ENCODE measurements at places on chromosomes 1 and 21.

DNA sequence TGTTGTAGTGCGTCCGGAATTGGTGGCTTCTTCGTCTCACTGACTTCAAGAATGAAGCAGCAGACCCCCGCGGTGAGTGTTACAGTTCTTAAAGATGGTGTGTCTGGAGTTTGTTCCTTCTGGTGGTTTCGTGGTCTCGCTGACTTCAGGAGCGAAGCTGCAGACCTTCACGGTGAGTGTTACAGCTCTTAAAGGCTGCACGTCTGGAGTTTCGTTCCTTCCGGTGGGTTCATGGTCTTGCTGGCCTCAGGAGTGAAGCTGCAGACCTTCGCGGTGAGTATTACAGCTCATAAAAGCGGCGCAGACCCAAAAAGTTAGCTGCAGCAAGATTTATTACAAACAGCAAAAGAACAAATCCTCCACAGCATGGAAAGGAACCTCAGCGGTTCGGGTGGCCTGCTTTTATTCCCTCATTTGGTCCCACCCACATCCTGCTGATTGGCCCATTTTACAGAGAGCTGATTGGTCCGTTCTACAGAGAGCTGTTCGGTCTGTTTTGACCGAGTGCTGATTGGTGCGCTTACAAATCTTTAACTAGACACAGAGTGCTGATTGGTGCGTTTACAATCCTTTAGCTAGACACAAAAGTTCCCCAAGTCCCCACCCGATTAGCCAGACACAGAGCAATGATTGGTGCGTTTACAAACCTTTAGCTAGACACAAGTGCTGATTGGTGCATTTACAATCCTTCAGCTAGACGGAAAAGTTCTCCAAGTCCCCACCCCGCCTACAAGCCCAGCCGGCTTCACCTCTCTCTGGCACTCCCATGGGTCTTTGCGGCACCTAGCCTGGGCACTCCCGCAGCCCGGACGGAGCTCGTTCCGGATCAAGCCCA, 49.6 kb upstream of the KRTAP19-8 start:
- DNase-seq, result no peak

GRCh38 chr1:39701049-39701439, 9.8 kb upstream of the HPCAL4 start:
- no peak for DNase-seq

DNA sequence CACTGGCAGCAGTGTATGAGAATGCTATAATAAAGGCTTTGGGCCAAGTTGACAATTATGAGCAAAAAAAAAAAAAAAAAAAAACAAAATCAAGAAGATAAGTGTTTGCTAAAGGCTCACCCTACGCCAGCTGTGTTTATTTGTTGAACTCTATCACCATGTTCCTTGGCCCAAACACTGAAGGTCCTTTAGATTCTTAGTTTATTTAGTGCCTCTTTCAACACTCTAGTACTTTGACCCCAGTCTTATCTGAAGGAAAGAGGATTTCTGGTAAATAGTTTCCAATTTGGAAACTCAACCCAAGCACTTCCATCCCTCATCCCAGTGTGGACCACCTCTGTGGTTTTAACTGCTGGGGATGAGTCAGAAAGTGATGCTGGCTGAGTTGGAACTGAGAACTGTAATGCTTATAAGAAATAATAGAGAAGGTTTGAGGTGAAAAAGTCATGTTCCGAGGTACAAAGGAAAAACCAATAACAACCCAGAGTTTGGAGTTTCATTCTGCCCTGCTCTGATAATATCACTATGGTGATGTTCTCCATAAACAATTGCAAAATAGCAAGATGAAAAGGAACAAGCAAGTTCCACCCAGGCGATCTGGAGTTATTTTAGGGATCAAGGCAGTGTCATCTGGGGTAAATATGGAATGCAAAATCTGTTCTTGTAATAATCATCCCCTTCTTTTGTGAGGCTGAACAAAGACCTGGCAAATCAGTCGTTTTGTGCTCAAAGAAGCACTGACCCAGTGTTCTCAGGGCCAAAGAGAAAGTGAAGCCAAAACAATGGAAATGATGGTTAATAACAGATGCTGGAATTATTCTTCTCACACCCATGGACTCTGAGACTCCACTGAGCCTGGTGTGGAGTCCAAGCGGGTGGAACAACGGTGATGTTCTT, 19.7 kb upstream of the CAPZB start:
- no peak for DNase-seq

DNA sequence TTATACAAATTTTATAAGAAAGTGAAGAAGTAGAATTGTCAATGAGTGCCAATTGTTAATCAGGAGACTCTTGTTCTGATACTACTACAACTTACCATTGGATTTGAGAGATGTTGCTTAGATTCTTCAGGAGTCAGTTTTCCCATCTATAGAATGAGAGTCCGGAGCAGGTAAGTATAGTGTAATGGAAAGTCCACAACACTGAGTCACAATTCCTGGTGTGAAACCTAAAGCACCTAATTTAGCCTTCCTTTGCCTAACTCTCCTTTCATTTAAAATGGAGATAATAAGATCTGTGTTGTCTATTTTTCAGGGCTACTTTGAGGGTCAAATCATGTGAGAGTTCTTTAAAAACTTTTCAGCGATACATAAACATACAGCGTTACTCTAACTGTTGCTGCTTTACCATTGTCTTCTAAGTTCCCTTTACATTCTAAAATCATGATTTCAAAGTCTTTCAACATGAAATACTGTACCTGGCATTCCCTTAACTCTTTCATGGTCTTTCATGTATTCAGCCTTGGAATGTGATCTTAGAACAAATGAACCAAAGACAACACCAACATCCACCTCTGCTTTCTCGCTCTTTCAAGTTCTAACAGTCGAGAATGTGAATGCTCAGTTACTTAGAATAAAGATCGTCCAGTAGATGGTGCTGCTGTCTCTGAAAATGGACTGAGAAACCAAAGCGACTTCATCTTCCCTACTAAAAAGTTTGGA, 90.9 kb downstream of the SLC30A10 start:
- no peak for DNase-seq

DNA sequence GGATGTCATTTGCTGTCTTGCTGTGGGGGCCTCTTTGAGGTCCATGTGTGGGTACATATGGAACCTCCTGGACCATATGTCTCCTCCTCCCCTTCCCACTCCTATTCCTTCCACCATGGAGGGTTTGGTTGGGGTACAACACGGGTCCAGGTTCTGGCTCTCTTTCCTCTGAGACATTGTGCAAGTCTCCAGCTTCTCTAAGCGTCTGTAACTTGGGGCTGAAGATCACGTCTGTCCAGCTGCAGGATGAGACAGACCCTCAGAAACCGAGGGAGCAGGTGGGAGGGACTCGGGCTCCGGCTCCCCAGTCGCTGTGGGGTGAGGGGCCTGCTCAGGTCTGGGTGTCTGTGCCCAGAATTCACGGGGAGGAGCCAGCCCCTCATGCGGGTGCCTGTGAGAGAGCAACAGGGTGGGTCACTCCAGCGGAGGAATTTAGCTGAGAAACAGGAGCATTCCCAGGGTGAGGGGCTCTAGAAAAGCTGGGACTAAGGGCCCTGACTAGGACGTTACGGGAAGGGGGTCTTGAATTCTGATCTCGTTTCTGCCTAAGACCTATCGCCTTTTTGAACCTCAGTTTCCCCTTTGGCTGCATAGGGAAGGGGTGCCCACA, 42.0 kb upstream of the DMBX1 start:
- no peak for DNase-seq

All from activated CD8-positive, alpha-beta memory T cell treated with anti-CD3 and anti-CD28 coated beads for 4 hours (primary cell).